ENCODE measurements at places on chromosomes 3 and 15.

DNA sequence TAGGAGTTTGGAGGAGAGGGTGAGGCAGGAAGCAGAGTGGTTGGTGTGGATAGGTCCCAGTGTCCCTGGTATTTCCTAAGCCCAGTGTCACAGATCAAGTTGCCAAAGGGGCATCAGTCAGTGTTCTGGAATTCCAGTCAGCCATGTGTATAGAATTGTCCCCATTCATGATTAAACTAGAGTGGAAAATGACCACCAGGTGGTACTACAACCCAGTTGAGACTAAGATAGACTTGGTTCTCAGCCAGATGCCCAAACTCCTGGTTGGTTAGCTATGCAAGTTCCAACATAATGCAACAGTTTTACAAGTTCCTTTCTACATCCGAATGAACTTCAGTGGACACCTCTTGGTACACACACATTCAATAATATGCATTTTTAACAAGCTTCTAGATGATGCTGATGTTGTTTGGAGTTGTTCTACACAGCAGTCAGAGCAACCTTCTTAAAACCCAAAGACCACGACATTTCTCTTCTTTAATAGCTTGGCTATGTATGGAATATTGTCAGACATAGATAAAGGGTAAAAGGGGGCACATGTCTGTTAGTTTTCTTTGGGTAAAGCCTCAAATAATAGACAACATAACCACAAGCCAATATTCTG lies 8.4 kb upstream of the ATR start:
- peak; percentile 44 for DNase-seq

- DNase-seq: no peak
Observed at GRCh38 chr15:85598718-85599398, 195.9 kb downstream of the KLHL25 start.

DNA sequence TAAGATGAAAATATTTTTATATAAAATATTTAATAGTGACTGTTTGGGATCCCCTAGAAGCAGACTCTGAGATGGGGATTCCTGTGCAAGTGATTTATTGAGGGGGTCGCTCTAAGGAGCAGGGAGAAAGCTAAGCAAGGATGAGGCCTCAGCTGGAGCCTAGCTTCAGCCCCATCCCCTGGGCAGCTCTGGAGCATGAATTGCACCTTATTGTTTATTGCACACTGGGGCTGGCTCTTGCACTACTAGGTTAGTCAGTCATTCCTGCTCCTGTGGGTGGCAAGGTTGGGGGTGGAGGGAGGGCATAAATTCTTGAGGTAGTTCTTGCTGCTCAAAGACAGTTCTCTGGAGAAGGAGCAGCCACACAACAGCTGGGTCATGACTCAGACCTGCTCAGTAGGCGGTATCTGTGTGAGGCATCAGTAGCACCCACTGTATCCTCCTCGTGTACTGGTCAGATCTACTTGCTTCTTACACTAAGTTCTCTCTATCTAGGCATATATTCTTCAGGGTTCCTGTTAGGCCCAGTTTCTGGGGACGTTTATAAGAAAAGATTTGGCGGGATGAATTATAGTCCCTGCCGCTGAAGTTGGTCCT lies 27.2 kb upstream of the TNFSF10 start:
- no peak for DNase-seq

- no peak for DNase-seq
Observed at GRCh38 chr3:73028803-73029202, 32.2 kb downstream of the PPP4R2 start.

GRCh38 chr3:180571831-180572598 lies 29.9 kb upstream of the TTC14 start:
- no peak for DNase-seq

DNA sequence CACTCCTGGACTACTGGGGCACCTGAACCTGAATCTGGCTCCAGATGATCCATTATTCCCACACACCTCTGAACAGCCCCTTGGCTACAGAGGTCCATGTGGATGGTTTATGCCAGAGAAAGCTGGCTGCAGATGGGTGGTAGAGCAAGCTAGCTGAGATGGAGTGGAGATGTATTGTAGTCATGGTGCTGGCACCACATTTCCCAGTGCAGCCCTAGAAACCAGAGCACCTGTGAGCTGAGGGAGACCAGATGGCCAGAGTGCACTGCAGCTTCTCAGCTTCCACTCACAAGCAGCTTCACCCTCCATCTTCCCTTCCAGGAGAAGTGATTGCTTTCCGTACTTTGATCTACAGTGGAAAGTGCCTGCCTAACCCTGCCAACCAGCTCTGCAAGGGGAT lies 29.9 kb downstream of the RBP1 start:
- DNase-seq: no peak

- no peak for DNase-seq
Observed at GRCh38 chr3:56269755-56270535, 198.3 kb downstream of the ERC2 start.

GRCh38 chr3:52246264-52246620 lies 683 bp downstream of the PPM1M start:
- DNase-seq: no peak

GRCh38 chr3:105608623-105609022 lies 241.9 kb downstream of the ALCAM start:
- DNase-seq: no peak

- DNase-seq: no peak
Observed at GRCh38 chr3:172608575-172608974, 85.3 kb upstream of the TNFSF10 start.

GRCh38 chr3:55337641-55338180 lies 149.4 kb downstream of the WNT5A start:
- DNase-seq: no peak

- DNase-seq: no peak
Observed at GRCh38 chr3:160943996-160944395, 161.2 kb downstream of the B3GALNT1 start.

- peak; percentile 21 for DNase-seq
Observed at GRCh38 chr3:115217678-115218451, 70.8 kb upstream of the ZBTB20 start.

DNA sequence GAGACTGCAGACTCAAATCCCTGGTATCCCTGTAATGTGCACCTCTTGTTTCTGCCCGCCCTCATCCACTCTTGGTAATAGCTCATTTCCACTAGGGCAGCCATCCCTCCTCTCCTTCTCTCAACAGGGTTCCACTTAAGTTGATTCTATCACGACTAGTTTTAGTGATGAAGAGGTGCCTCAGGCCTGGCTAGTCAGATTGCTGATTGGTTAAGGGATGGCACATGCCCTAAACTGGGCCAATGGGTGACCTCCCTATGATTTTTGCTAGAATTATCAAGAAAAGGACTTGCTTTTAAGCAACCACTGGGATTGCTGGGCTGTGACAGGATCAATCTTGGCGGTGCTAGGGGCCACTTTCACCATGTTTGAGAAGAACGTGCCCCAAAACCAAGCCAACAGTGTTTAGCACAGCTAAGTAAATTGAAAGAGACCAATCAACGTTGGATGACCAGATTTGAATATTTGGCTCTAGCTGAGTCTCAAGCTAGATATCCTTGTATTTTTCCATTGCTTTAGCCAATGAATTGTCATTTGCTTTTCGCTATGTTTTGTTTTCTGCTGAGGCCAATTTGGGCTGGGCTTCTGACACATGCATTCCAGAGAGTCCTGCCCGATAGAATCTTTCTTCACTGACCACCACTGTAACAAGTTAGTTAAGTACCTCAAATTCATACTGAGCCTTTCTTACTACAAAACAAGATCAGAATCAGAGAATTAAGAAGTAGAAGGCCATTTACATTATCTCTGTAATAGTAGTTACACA lies 131.0 kb downstream of the PDZRN3 start:
- DNase-seq: no peak

- peak; percentile 40 for DNase-seq
Observed at GRCh38 chr15:41904541-41905005, 10.7 kb upstream of the SPTBN5 start.

DNA sequence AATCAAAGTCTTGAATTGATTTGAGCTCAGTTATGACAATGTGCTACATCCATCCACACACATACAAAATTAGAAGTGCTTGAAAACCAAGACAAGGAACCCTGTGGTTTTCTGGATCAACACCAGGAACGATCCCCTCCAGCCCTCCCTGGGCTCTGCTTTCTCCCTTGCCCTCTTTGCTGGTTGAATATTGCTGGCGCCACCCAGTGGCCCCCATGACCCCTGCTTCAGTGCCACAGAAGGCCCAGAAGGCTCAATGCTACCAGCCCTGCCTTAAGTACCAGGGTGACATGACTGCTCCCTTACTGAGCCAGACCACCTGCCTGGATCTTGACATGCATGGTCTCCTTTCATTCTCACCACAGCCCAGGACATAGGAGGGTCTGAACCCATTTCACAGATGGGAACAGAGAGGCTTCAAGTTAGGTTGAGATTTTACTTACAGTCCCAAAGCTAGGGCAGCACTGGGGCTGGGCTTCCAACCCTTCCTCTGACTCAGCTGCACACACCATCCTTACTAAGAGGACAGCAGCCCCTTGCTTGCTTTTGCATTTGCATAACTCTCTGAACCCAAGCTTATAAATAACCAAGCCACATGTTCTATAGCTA lies 15.0 kb downstream of the IL12A start:
- DNase-seq: peak; percentile 20

DNA sequence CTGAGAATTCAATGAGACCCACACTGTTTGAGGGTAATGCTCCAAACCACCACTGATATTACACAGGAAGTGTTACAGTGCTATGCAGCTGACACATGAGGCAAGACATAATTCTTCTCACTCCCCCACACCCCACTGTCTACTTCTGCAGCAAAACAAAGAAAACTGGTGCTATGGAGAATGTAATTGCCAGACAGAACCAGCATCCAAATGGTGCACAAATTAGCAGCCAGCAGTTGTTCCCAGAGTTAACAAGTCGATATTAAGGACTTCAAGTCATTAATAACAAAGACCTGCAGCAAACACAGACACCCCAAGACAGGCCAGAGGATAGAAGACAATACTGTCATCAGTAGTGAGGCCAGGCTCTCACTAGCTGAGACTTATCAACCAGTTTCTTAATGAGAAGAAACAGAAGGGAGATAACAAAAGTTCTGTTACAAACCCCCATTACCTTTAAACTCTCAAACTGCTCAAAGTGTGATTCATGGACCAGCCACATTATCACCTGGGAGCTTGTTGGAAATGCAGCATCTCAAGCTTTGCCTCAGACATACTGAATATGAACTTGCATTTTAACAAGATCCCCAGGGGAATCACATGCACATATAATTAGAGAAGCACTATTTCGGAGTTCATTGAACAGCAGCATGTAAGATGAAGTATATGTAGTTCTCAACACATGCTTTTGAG lies 58.7 kb upstream of the FNDC3B start:
- no peak for DNase-seq

DNA sequence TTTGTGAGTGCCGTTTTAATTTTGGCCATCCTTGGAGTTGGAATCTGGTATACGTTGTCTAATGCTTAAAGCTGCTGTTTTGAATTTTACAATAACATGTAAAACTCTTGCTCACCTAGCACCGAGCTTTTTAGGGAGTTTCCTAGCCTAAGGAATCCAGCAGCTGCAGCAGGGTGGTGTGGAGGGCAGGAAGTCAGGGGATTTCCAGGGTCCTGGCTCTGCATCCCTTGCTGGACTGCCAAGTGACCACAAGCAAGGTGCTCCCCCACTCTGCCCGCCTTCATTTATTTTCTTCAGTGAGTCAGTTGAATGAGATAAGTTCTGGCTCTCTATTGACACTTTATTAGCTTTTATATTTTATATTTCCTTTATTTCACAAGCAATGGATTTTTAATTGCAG lies 113.7 kb downstream of the ATG7 start:
- DNase-seq: no peak

DNA sequence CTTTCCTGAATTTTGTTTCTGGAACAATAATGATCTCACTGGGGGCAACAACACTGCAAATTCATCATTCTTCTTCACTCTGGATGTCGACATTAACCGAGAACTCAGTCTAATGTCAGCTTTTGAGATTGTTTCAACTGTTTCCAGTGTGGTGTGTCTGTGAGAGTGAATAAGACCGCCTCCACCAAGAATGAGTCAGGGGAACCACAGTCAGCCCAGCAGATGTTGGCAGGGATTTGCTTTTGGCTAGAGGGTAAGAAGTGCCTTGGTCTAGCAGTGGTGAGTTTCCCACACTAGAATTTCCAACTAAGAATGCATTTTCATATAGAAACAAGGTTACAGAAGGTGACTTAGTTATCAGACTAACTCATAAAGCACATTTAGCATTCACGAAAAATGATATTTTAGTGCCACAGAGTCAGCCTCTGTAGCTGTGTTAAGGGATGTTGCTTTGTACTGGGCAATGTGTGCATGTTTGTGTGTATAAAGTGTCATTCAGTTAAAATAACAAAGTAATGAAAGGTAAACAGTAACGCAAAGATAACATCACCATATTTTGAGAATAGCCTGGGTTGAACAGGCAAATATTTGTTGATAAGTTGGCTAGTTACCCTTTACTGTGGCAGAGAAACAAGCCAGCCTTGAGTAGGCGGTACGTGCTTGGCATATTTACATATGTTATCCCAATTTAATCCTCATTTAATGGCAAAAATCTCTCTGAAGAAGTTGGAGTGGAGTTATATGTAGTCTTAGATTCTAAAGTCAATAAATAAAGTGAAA lies 33.8 kb downstream of the DRD3 start:
- DNase-seq: no peak

DNA sequence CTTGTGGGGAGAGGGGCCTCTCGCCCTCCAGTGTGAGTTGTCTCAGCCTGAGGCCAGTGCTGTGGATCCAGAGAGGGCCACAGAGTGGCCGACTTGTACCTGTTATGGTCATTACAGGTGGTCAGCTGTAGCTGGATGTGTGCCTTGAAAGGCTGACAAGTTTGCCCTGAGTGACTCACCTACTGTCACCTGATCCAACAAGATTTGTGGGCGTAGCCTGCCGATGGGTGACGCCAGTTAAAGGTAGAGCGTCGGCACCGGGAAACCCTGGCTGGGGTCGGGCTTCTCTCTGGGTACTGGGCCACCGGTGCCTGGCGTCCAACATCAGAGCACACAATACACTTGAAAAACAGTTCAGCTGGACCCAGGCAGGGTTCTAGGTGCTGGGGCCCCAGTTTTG lies 2.8 kb upstream of the ISG20 start:
- DNase-seq: no peak

GRCh38 chr3:120642368-120642948 lies 39.6 kb downstream of the HGD start:
- DNase-seq: no peak

GRCh38 chr15:40282869-40283614 lies at the start of gene ANKRD63:
ANKRD63 (minus strand) TSS chr15:40283064; CDS start chr15:40282586, 478 bp downstream.
- no peak for DNase-seq

DNA sequence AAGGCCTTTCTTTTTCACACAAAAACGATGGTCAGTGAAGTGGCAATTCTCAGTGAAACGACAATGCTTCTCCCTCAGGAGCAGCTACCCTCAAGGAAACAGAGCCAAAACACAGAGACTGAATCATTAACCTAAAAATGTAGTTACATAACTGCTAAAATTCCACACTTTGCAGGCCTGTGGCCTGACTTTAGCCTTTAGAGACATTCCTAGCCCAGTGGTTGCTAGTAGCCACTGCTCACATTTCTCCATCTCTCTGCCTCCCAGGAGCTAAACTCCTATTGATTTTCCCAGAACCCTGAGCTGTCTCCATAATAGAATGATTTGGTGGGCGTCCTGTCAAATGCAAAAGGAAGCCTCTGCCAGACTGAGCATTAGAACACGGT lies 630.1 kb upstream of the KCNMB2 start:
- no peak for DNase-seq
